ENCODE measurements at places on chromosomes 4 and X. TPM values are rescaled to one million over a fixed set of nuclear protein-coding genes. Genes with fewer than 3 reads are reported as not detected.

DNA sequence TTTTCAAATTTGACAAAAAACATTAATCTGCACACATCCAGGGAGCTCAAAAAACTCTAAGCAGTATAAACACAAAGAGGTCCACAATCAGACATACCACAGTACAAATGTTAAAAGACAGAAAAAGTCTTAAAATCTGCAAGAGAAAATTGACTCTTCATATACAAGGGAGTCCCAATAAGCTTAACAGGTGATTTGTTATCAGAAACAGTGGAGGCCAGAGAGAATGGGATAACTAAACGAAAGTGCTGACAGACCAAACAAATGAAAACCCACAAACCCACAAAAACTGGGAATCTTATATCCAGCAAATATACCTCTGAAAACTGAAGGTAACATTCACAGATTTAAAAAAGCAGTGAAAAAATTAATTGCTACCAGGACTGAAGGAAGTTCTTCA lies 182.0 kb upstream of the PAQR3 start:
- DNase-seq, result no peak

DNA sequence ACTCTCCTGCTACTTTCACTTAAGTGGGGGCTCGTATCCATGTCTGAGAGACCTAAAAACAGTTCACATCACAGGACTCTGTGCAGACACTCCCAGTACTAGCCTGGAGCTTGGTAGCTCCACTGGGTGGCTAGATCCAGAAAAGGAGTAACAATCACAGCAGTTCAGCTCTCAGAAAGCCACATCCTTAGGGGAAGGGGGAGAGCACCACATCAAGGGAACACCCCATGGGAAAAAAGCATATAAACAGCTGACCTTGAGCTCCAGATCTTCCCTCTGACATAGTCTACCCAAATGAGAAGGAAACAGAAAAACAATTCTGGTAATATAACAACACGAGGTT lies 175.8 kb downstream of the FAM13A start:
- DNase-seq, result no peak

DNA sequence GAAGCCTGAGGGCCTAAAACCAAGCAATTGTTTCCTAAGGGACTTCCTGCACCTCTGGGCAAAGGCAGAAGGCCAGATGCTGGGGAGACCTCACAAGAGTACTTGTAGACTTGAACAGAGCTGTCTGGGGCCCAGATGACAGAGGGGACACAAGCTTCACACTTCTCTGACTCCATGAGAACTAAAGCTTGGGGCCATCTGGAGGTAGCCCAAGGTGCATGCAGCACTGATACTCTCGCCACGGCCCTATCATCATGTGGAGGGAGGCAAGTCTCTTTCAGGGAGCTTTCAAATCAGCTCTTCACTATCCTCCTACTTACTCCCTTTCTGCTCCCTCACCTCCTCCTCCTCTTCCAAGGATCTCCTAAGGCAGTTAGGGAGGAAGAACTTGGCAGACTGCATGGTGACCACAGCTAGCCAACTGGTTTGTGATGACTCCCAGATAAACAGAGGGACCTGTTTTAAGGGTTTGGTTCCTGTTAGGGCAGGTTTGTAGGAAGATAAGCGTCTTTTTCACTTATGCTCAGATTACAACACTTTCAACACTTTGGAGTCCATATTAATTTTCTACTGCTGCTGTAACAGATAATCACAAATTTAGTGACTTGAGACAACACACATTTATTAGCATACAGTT lies 23.8 kb downstream of the MSL3 start:
- peak; percentile 74 for DNase-seq

DNA sequence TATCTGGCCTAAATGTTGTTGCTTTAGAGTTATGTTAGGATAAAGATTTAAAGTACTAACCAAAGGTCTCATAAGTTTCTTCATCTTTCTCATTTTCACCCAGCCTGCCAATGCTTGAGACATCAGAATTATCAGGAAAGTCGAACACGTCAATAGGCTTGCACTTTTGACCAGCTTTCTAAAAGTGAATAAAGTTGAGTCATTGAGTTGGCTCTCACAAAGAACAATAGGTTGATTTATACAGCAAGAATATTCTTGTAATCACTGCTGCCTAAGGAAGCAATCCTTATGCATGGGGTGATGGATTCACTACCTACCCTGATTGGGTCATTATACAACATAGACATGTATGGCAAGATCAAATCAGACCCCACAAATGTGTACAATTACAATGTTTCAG lies 5.0 kb downstream of the CENPU start:
- peak; percentile 92 for DNase-seq

Gene MAGEC1
- total RNA-seq, result not detected
